ENCODE measurements at places on chromosomes 1 and 21. TPM values are rescaled to one million over a fixed set of nuclear protein-coding genes. Genes with fewer than 3 reads are reported as not detected.

Gene CA6
- total RNA-seq = not detected

Gene AMY2B
- total RNA-seq = 10.0 TPM

Gene KCNQ4
- 0.63 TPM for total RNA-seq

Gene KRTAP13-1
- total RNA-seq = not detected

Gene APH1A
- total RNA-seq = 147 TPM

Gene ELAPOR1
- 0.31 TPM for total RNA-seq

Gene AMY2A
- total RNA-seq = not detected

Gene CTSS
- total RNA-seq = 6.9 TPM

Gene OR2L3
- not detected for total RNA-seq

Gene ARTN
- total RNA-seq = 1.1 TPM

Gene PPP1R8
- 49.5 TPM for total RNA-seq

Gene PTCH2
- total RNA-seq = 1.4 TPM

Gene DPYD
- 44.0 TPM for total RNA-seq

Gene FCMR
- not detected for total RNA-seq

Gene ZNF593OS
- total RNA-seq = not detected

Gene FAM229A
- 8.5 TPM for total RNA-seq

Gene CLCA4
- total RNA-seq = not detected

Gene KLHDC7A
- not detected for total RNA-seq

Gene HNRNPR
- 140 TPM for total RNA-seq

Gene PRRX1
- total RNA-seq = 358 TPM

Gene IGSF9
- total RNA-seq = not detected

Gene CYP4B1
- total RNA-seq = not detected

Gene SPRR1B
- total RNA-seq = not detected

Gene BNIPL
- 0.55 TPM for total RNA-seq

Gene CASZ1
- total RNA-seq = 1.2 TPM
